Effector memory CD4-positive, alpha-beta T cell (primary cell): ENCODE measurements at places on chromosomes 1 and 21.

GRCh38 chr1:99363531-99363930 lies 99.2 kb downstream of the PLPPR4 start:
- DNase-seq = no peak

DNA sequence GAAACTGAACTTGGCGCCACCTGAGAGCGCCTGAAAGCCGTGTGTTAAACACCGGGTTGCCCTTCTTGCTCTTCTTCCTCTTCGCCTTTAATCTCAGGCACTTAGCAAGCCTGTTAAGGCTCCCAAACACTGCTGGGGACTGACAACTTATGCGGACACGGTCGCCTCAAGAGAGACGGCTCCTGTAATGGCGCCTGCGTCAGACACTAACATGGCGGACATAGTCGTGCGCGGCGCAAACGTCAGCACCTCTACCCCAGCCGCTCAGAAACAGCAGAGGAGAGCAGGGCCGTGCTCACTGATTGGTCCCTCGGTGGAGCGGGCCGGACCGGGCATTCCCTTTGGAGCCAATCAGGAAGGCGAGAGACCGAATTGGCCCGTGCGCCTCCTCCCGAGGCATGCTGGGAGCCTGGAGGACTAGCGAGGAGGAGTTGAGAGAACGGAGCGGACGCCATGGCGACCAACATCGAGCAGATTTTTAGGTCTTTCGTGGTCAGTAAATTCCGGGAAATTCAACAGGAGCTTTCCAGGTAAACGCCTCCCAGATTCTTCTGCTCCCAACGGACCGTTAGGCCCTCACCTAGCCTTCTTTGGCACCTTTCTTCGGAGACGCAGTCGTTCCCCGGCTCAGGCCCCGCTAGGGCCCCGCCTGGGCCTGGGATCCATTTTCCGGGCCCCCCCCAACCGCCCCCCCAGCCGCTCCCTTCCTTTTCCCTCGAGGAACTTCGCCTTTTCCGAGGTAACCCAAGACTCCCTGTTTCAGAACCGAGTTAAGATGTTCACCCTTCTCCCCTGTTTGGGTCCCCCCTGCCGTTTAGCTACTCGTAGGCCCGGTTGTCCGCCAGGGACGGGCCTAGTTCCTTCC lies at the start of gene SON:
TSS of gene SON (plus strand) at position 399 of the 865 bp plus-strand sequence. CDS start at position 454, 55 bp downstream.
- DNase-seq = peak; percentile 94

DNA sequence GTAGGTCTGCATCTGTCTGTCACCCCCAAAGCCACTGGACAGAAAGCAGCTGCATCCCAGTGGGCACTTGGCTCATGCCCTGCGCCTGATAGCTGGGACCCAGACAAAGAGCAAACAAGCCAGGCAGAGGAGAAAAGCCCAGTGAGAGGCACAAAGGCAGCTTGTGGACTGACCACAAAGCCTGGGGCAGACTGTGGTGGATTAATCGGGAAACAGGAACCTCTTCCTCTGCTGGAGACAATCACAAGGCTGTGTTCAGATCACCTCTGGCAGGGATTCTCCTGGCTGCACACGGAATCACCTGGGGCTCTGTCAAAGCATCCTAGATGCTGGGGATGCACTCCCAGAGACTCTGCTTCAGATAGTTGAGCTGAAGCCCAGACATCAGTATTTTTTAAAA lies 15.2 kb upstream of the GJB5 start:
- no peak for DNase-seq

DNA sequence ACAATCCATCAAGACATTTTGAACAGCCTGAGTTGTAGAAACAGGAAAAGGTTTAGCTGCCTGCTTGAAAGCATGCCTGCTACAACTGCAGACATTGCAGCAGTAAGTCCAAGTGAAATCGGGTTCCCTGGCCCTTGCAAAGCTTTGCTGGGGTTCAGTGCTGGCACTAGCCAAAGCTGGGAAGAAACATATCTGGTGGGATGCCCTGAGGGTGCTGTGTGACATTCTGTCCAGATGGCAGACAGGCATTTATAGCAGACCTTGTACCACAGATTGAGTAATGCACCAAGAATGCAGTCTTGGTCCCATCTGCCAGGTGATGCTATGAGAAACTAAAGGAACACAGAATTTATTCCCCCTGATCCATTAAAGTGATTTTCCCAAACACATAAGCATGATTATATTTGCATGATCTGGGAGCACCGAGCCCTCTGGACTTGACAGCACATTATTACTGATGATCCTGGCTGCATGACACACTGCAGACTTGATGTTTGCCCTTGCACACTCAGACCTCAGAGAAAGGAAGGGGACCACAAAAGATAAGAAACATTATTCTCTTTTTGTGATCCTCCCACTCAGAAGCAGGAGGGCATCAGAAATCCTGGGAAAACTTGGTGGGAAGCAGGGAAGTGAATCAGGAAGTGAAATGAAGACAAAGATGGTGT lies 223.7 kb upstream of the FAM78B start:
- DNase-seq = no peak

GRCh38 chr1:185350027-185350442 lies 33.0 kb upstream of the IVNS1ABP start:
- no peak for DNase-seq

DNA sequence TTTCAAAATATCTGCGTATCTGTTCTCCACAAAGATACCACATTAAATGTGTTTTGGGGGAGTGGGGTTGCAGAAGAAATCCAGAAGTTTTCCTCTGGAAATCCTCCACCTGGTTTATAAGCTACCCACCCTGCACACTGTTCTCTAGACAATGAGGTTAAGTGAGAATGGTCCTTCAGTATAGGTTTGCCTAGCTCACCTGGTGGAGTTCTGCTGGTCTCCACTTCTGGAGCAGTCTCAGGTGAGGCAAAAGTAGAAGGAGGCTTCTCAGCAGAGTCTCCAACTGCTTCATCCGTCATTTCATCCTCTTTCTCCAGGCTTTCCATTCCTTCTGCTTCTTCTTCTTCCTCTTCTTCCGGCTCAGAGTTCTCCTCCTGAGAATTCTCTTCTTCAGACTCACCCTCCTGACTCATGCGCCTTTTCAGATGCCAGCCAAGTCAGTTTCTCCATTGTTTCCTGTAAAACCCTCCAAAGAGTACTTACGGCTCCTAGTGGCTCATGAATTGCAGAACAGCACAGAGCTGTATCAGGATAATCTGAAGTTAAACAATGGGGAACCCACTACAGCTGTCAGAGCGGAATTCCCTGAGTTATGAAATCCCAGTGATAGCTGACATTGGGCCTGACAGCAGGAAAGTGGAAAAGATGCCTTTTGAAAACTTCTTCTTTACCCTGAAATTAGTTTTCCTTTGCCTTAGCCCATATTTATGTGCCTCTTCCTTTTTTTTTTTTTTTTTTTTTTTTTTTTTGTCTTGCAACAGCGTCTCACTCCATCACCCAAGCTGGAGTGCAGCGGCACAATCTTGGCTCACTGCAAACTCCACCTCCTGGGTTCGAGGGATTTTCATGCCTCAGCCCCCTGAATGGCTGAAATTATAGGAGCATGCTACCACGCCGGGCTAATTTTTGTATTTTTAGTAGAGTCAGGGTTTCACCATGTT lies 38.5 kb downstream of the MSTO1 start:
- DNase-seq = no peak

GRCh38 chr1:112337028-112337531 lies 58.9 kb upstream of the CTTNBP2NL start:
- DNase-seq = no peak

DNA sequence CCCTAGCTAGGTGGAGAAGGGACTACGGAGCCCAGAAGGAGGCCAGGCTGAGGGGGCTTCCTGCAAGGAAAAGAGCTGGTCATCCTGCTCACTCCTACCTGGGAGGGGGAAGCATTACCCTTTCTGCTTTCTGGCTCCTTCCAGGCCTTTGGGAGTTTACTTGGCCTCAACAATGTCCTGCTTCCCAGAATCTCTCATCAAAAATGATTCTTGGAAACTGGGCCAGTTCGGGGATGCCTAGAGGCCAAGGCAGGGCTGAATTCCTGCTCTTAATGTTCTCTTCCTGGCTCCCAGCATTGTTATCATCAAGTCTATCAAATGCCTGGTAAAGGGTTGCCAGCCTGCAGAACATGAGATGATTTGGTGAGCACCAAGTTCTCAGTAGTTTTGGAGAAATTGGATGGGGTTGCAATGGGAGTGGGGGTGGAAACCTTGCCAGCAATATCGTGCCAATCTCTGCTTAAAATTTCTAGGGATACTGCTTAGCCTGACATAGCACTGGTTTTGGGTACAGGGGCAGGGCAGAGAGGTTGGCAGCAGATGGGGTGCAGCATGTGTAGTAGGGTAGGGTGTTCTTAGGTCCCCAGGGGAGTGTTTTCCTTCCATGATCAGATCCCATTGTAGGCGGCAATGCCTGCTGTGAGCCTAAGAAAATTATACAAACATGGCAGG lies 7.7 kb upstream of the PAFAH2 start:
- DNase-seq = no peak

- DNase-seq = no peak
Measured at GRCh38 chr21:42581993-42582786, 68.5 kb downstream of the SLC37A1 start.

DNA sequence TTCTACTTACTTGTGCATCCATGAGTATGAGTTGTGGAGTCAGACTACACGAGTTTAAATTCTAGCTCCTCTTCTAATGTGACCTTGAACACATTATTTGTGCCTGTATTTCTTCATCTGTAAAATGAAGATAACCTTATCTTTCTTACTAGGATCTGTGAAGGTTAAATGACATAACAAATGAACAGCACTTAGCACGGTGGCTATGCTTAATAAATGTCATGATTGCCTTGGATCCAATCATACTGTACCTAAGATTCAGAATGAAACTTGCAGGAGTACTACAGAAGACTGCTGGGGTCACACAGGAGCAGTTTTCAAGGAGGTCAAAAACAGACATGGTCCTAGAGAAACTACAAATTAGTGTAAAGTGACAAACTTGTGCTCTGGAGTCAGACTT lies 22.2 kb upstream of the ALG14 start:
- no peak for DNase-seq

DNA sequence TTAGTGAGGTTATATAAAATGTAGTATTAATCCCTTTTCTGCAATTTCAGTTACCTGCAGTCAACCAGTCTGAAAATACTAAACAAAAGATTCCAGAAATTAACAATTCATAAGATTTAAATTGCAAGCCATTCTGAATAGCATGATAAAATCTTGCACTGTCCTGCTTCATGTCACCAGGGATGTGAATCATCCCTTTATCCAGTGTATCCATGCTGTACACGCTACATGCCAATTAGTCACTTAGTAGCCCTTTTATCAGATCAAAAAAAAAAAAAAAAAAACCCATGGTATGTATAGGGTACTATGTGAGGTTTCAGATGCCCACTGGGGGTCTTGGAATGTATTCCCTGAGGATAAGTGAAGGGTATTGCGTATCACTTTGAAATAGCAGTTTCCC lies 191.3 kb upstream of the HP1BP3 start:
- no peak for DNase-seq

DNA sequence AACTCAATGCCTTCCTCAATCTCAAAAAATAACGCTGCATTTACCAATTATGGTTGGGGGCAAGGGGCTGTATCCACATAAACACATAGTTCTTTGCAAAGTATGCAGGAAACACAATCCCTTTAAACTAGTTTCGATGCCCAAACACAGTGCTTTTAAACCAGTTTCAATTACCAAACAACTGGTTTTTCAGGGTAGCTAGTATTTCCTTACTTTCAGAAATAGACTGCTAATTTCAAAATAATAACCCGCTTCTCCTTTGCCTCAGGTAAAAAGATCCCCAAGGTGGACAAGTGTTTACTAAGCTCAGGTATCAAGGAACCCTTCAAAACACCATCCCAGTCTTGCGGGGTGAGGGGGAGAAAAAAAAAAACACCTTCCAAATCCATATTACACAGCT lies 2.8 kb downstream of the SIPA1L2 start:
- no peak for DNase-seq

GRCh38 chr1:215003686-215004085 lies 78.9 kb upstream of the KCNK2 start:
- no peak for DNase-seq

DNA sequence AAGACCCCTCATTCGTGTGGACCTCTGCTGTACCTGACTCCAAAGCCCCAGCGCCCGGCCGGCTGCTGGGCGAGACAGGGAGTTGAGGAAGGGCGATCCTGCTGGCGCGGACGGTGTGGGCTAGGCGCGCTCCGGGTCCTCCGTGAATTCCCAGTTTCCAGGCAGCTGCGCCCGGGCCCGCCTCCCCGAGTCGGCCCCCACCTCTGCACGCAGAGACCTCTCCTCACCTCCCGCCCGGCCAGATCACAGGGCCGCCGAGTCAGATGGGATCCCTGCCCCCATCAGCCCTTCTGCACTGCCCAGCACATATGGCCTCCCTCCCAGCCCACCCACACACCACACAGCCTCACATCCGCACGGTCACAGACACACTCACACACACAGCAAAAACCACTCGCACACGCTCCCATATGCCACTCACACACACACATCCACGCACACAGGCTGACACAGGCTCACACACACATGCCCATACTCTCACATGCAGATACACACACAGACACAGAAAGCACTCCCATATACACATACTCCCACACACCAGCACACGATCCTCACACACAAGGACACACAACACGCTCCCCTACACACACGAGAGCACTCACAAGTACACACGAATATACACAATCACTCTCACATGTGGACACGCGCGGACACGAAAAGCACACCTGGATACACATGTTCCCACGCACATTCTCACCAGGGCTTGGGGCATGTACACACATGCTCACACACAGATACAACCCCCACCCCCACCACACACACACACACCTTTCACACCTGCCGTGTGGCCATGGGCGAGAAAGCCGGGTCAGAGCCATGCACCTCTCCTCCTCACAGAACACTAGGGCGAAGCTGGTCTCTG lies 7.2 kb upstream of the GUCA2B start:
- no peak for DNase-seq

- no peak for DNase-seq
Measured at GRCh38 chr1:174799136-174799479, 200.6 kb upstream of the CACYBP start.

- no peak for DNase-seq
Measured at GRCh38 chr1:198122693-198123092, 34.1 kb upstream of the NEK7 start.

- no peak for DNase-seq
Measured at GRCh38 chr1:200550367-200550766, 70.2 kb downstream of the KIF14 start.

- DNase-seq = no peak
Measured at GRCh38 chr1:148308832-148309458, 156.9 kb upstream of the NBPF11 start.

DNA sequence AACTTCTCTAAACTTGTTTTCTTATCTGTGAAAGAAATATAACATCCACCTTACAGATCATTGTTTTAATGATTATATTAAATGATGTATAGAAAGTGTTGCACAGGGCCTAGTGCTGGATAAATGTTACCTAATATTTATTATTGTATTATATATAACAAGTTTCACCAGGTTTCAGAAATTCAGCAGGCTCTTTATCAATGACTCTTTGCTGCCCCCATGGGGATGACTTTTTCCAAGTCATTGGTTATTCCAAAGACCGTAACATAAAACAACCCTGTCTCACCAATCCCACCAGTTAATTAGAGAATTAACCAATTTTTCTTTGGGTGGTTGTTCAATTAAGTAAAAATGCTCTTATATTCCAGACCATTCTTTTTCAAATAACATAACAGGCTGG lies 7.3 kb upstream of the DEDD start:
- no peak for DNase-seq
